D341Med (cell line): ENCODE measurements at places on chromosomes 7 and 10.

GRCh38 chr10:99630433-99630832 lies 10.2 kb upstream of the SLC25A28 start:
- DNase-seq = no peak

DNA sequence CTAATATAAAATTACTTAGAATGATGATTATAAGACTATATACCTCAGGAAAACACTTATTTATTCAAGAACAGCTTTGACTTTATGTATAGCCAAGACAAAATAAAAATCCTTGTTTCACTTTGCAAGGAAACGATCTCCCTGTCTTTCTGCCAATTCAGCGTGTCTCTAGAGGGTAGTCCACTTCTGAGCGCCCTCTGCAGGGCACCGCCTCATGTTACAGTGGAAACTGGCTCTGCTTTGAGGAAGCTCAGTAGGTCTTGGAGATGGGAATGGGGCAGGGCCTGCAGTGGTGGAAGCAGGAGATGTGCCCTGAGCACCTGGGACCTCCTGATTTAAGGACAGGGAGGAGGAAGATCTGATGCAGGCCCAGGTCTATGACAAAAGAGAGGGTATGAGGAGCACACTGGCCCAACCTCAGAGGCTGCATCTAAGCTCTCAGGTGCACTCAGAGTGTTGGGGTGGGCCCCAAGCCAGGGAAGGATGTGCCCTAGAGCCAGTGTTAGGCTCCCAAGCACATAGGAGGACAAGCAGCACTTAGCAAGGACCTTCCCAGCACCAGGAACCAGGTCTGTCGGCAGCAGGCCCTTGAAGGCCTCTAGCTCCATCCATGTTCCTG lies 481.0 kb downstream of the TNS3 start:
- no peak for DNase-seq

GRCh38 chr7:73602721-73603651 lies 21.3 kb downstream of the MLXIPL start:
- no peak for DNase-seq

GRCh38 chr7:96067321-96067720 lies 254.6 kb downstream of the SLC25A13 start:
- no peak for DNase-seq

- DNase-seq = no peak
Measured at GRCh38 chr7:112009081-112009480, 197.1 kb downstream of the DOCK4 start.

DNA sequence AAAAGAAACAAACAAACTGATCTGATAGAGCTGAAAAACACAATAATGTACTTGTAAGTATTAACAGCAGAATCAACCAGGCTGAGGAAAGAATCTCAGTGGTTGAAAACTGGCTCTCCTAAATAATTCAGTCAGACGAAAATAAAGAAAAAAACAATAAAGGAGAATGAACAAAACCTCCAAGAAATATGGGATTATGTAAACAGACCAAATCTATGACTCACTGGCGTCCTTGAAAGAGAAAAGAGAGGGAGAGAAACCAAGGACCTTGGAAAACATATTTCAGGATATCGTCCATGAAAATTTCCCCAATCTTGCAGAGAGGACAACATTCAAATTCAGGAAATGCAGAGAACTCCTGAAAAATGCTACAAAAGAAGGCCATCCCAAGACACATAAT lies 62.9 kb downstream of the FBXL13 start:
- DNase-seq = no peak

GRCh38 chr7:151085691-151086620 lies at the start of gene AGAP3:
TSS of gene AGAP3 (plus strand) at chr7:151086475. CDS start at chr7:151086742, 267 bp downstream.
- DNase-seq = peak; percentile 96

DNA sequence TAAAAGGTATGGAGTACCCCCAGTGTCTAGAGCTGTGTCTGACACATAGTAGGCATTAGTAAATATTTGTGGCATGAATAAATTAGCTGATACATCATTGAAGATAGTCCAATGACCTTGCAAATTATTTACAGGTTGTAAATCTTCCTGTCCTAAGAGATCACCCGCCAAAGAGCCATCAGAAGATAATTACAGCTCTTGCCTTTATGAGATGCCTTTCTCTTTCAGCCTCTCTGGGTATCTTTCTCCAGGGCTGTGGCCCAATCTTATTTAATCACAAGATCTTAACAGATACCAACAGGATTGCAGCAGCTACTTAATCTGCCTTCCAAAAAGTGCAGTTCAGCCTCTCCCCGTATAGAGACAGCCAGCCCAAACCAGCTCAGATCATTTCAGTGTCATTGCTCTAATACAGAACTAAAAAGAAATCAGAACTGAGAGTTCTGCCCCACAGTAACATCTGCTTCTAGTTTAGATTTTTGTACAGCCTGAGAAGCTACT lies 41.5 kb downstream of the MYOF start:
- DNase-seq = no peak

- no peak for DNase-seq
Measured at GRCh38 chr10:23157239-23157681, 34.9 kb upstream of the PTF1A start.

DNA sequence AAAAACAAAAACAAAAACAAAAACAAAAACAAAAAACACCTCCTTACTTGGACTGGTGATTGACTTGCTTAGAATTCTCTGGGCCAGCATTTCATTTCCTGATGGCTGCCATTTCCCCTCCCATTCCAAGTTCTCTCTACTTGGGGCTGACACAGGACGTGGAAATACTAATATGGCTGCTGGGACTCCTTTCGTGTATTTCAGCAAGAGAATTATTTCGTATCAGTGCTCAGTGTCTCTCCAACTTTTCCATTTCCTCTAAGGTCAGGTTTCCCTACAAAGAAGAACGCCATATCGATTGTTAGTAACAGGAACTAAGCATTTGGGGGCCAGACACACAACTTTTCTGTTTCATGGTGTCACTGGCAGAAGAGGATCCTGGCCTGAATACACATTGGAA lies 22.5 kb upstream of the VAX1 start:
- no peak for DNase-seq

GRCh38 chr7:123738356-123738755 lies 10.4 kb downstream of the WASL start:
- no peak for DNase-seq

DNA sequence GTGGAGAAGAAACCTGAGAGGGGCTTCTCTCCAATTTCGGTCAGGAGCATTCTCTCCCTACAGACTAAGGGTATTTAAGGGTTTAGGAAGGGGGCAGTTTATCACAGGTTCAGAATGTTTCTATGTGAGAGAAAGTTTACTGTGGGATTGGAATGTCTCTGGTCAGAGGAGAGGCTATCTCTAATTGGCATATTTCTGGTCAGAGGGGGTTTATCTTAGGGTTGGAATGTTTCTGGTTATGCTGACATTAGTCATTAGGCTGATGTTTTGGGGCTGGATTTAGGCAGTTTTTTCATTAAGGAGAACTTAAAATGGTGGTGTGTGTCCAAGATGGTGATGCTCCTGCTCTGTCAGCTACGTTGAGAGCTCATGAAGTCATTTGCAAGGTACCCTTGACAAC lies 758.0 kb downstream of the TYW1 start:
- DNase-seq = no peak

DNA sequence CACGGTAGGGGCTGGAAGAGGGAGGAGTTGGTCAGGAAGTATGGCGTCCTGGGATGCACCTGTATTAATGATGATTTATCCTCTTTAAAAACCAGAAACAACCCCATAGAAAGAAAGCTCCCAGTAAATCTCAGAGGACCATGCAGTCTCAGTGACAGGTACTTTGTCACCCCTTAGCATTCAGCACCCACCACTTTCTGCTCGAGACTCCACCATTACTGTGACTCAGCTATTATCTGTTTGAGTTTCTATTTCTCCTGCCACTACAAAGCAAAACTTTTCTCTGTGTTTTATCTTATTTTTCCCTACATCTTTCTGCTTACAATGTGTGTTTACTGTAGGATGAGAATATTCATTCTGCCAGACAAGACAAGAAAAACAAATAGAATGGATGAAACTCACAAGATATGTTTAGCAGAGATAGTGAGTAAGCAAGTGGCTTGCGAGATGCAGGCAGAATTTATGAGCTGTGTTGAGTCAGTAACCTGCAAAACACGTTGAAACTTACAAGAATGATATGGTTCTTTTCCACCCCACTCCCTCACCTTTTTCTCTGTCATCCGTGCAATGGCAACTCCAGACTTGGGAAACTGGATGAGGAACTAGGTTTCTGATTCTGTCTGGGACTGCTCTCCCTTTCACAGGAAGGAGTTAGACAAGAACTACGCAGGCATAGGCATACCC lies 127.1 kb downstream of the AOAH start:
- no peak for DNase-seq

DNA sequence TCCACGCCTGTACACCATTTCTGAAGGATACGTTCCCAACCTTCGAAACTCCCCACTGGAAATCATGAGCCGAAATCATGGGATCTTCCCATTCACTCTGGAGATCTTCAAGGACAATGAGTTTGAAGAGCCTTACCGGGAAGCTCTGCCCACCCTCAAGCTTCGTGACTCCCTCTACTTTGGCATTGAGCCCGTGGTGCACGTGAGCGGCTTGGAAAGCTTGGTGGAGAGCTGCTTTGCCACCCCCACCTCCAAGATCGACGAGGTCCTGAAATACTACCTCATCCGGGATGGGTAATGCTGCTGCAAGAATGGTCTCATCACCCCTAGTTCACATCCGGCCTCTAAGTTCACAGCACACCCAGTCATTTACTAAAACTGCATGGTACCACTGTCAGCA lies 30.3 kb downstream of the PLA2G12B start:
- no peak for DNase-seq

DNA sequence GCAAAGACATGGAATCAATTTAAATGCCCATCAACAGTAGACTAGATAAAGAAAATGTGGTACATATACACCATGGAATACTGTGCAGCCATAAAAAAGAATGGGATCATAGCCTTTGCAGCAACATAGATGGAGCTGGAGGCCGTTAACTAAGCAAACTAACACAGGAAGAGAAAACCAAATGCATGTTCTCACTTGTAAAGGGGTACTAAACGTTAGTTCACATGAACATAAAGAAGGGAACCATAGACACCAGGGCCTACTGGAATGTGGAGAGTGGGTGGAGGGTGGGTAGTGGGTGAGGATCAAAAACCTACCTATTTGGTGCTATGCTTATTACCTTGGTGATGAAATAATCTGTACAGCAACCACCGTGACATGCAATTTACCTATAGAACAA lies 78.4 kb upstream of the GSDME start:
- no peak for DNase-seq

GRCh38 chr7:47262881-47263280 lies 319.0 kb downstream of the TNS3 start:
- DNase-seq = no peak

DNA sequence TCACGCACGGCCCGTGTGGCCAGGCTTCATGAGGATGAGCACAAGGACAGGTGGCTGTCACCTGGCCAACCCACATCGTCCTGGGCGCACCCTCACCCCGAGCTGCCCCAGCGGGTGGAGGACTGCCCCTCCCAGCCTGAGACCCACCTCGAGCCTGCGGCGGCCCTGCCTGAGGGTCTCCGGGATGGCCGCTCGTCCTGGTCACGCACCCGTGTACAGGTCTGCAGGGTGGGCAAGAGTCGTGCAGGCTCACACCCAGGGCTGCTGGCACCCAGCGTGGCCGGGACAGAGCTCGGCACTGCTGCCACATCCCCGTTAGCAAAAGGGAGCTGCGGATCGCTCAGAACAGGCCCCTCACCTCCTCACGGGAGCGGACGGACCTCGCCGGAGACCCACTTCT lies 14.4 kb upstream of the UTF1 start:
- DNase-seq = no peak

GRCh38 chr7:112898432-112899290 lies 108.5 kb upstream of the TMEM168 start:
- DNase-seq = peak; percentile 62

- no peak for DNase-seq
Measured at GRCh38 chr7:105718511-105718925, 137.2 kb upstream of the EFCAB10 start.

GRCh38 chr7:17971411-17971810 lies 31.1 kb upstream of the SNX13 start:
- no peak for DNase-seq

- DNase-seq = no peak
Measured at GRCh38 chr7:101216001-101216859, 1.2 kb downstream of the PLOD3 start.

- peak; percentile 39 for DNase-seq
Measured at GRCh38 chr7:27634671-27635493, 27.8 kb downstream of the HIBADH start.

- no peak for DNase-seq
Measured at GRCh38 chr7:85630904-85631600, 444.2 kb upstream of the SEMA3D start.

- DNase-seq = peak; percentile 32
Measured at GRCh38 chr10:112951359-112952281, 1.6 kb downstream of the TCF7L2 start.

DNA sequence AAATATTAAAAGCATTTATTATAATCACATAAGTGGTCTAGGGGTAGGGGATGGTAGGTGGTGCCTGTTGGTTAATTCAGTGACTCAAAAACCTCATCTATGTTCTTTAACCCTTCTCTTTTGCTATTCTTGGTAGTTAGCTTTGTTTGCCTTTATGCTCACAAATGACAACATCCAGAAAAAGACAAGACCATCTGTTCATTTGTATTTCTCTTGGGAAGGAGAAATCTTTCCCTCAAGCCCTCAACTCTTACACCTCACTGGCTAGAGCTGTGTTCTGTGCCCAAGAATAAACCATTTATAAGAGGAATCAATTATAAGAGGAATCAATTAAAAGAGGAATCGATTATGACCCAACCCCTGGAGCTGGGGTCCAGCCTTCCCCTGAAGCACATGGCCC lies 10.8 kb upstream of the IFRD1 start:
- DNase-seq = no peak

DNA sequence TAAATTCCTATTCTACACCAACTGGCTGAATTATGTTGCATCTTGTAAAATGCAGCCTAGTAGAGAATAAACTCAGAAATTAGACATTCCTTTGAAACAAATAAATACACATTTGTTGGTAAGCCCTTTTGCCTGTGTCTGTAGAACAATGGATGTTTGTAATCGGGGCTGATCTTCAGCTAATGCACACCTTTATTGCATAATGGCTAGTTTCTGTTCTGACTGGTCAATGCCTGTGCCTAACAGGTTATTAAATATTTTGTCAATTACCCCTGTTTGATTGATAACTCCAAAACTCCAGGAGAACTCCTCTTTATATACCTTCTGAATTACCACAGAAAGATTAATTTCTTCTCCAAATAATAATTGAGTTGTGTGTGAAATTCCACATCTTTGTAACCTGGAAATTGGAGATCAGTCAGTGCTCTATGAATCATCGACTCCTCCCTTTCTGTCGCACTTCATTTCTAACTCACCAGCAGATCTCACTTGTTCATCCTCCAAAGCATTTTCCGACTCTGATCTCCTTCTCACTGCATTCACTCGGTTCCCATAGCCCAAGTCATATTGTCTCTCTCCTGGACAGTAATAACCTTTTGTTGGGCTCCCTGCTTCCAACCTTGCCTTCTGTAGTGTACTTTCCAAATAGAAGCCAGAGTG lies 196.0 kb upstream of the FZD1 start:
- no peak for DNase-seq

GRCh38 chr10:128848810-128849209 lies 618.2 kb upstream of the MGMT start:
- no peak for DNase-seq
